ENCODE measurements at places on chromosomes 6 and 20.

DNA sequence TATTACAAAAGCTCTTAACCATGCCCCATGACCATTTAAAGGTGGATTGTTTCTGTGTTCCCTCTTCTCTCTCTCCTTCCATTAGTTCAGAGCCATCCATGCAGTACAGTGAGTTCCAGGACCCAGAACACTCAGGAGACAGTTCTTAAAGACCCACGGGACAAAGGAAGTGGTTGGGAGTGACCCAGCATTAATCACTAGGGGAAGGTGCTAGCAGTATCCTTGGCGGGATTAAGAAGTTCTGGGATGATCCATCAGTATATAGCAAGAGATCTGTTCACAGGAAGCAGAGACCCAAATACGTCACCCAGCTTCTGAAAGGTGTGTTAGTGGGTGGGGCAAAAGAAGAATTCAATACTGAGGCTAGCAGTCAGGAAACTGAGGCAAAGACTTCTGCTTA lies 154.1 kb downstream of the PHF3 start:
- no peak for DNase-seq

GRCh38 chr6:146582857-146583256 lies 15.9 kb upstream of the ADGB start:
- no peak for DNase-seq

GRCh38 chr6:120899932-120900331 lies 434.3 kb downstream of the TBC1D32 start:
- DNase-seq = no peak

DNA sequence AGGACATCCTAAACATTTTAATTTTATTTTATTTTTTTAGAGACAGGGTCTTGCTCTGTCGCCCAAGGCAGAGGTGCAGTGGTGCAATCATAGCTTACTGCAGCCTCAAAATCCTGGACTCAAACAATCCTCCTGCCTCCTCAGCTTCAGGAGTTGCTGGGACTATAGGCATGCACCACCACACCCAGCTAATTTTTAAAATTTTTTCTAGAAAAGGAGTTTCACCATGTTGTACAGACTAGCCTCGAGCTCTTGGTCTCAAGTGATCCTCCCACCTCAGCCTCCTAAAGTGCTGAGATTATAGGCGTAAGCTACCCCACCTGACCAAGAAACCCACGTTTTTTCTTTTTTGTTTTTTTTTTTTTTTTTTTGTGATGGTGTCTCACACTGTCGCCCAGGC lies 33.3 kb downstream of the BAK1 start:
- no peak for DNase-seq

DNA sequence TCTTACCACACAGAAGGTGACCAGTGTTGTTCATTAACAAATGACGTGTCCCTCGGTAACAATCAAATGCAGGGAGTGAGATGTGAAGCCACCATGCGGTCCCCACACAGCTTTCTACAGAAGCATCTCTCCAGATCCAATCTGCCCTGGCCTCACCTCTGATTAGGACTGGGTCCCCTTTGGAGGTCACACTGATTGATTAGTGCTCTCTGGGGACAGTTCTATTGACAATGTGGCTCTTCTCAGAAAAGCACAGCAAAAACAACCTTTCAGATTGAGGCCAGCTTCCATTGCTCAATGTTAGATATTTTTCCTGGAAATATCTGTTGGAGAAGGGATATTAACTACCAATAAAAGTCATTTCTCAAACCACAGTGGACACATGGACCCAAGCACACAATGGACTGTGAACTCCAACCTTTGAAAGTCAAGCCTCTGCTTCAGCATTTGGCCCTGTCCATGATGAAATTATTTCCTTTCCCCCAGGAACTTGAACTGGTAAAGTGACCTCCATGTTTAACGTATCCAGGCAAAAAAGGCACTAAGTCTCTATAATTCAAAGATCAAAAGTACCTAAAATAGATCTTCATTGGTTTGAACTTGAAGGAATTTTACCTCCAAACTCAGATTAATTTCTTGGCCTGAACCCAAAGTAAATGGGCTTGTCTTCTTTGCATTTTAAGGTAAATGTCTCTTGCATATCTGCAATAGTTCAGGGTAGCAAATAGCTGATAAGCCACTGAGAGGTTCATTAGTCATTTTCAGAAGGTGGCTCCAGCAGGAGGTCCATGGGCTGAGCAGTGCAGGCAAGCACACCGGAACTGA lies 118.5 kb downstream of the FOXA2 start:
- no peak for DNase-seq

DNA sequence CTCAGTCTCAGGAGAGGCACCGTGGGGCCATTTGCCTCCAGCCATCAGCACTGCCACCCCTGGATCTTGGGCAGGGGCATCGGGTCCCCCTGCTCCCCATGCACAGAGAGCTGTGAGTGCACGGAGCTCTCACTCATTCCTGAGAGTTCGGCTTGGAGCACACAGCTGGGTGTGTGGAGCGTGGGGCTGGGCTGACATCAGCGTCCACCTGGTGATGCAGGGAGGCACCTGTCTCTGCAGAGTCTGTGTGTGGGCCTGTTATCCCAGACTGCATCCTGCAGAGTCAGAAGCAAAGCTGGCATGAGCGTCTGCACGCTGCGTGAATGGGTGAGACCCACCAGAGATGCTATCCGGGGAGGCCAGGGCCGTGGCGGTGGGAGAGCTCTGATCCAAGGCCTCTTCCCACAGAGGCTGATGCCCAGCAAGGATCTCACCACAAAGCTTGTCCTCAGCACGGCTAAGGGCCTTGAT lies 248.8 kb upstream of the AFDN start:
- no peak for DNase-seq

DNA sequence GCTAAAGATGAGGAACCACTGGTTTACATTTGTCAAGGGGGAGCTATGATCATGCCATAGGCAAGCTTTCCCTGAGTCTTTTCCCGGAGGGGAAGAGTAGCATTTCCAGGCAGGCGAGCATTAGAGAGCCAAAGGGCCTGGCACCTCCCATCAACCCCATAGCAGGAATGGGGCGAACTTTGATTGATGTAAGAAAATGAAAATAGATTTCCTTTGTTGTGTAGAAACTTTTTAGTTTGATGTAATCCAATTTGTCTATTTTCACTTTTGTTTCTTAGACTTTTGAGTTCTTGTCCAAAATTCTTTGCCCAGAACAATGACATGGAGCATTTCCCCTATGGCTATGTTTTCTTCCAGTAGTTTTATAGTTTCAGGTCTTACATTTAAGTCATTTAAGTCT lies 85.2 kb downstream of the CDH26 start:
- DNase-seq = no peak

GRCh38 chr6:132465530-132466485 lies 47.1 kb downstream of the STX7 start:
- no peak for DNase-seq

DNA sequence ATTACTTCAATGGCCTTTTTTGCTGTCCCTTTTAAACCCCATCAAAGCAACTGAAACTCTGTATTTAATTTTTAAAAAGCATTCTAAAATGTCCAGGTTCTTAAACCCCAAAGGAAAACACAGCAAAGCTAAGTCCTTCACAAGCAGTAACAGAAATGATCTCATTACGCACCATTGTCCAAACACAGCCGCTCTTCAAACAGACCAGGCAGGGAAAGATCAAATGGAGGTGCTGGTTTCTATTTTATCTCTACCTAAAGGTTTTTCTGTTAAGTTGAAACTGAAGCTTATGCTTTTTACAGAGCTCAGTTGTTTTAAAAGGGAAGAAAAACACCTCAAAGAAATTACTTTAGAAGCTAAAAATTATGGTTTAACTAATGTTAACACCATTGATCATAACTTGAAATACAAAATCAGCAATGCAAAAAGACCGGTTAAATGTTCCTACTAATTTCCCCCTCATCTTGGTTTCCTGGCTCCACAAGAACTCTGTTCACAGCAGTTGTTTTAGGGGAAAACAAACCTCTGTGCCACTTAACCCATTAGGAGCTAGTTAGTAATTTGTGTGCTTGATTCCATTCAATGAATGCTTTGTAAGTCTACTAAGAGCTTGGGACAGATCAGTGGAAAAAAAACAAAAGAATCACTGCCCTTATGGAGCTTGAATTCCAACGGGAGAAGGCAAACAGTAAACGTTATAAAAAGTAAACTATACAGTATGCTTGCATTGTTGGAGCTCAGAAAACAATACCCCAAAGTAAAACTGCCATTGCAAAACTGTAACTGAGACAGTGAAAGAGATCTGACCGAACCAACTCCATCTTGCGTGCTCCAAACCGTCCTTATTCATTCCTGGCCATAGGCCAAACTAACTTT lies 87.4 kb downstream of the CD24 start:
- no peak for DNase-seq

GRCh38 chr6:108251252-108251651 lies 9.6 kb downstream of the SNX3 start:
- DNase-seq = no peak

DNA sequence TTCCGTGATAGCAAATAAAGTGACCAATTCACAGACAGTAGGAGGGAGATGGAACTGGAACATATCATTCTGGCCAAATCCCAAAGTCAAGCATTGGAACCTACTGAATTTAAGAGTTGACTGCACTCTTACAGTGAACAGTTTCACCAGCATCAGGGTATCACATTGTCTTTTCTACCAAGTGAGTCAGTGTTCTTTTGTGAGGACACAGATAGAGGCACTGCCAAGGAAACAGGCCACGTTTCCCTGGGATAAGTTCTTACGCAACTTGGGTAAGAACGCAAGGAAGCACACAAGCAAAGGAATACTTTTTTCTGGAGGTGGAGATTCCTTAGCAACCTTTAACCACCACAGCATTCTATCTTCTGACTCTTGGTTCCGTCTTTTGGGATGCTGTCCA lies 28.6 kb upstream of the ENPP5 start:
- DNase-seq = no peak

DNA sequence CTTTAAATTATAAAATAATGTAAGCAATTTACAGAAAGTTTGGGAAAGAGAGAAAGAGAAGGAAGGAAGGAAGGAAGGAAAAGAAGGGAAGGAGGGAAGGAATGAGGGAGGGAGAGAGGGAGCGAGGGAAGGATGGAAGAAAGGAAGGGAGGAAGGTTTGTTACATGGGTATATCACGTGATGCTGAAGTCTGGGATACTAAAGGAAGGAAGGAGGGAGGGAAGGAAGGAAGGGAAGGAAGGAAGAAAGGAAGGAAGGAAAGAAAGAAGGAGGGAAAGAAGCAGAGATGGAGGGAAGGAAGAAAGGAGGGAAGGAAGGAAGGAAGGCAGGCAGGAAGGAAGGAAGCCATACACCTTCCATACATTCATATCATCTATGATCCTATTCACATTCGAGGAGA lies 48.9 kb upstream of the GCM1 start:
- DNase-seq = no peak

- DNase-seq = no peak
These were observed 11.7 kb upstream of the SCUBE3 start for GRCh38 chr6:35202066-35202546.

- no peak for DNase-seq
These were observed 20.1 kb upstream of the RNGTT start for GRCh38 chr6:88983532-88983931.

- no peak for DNase-seq
These were observed 14.5 kb downstream of the REV3L start for GRCh38 chr6:111468329-111469012.

DNA sequence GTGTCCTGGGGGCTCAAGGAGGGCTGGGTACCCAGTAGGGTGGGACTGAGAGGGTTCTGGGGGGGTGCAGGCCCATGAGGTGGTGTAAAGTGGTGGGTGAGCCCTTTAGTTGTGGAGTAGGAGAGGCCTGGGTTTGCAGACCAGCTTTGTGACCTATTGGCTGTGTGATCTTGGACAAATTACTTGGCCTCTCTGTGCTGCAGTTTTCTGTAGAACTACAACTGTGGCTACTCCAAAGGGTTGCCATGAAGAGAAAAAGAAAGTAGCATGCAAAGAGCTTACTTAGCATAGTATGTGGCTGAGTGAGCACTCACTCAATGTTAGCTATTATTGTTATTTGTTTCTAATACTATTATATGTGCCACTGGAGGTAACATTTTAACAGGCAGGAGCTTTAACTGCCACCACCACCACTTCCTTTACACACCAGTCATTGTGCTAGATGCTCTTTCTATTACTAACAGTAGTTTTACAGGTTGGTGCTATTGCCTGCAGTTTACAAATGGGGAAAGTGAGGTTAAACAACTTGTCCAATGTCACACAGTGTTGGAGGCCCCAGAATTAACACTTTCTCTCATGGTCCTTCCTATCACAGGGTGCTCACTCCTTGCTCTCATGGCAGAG lies 286.8 kb downstream of the DHX35 start:
- DNase-seq = no peak
